ENCODE measurements at places on chromosomes 5 and 9.
A peak's percentile ranks its signal among the peaks of the same experiment; 100 is the strongest.

DNA sequence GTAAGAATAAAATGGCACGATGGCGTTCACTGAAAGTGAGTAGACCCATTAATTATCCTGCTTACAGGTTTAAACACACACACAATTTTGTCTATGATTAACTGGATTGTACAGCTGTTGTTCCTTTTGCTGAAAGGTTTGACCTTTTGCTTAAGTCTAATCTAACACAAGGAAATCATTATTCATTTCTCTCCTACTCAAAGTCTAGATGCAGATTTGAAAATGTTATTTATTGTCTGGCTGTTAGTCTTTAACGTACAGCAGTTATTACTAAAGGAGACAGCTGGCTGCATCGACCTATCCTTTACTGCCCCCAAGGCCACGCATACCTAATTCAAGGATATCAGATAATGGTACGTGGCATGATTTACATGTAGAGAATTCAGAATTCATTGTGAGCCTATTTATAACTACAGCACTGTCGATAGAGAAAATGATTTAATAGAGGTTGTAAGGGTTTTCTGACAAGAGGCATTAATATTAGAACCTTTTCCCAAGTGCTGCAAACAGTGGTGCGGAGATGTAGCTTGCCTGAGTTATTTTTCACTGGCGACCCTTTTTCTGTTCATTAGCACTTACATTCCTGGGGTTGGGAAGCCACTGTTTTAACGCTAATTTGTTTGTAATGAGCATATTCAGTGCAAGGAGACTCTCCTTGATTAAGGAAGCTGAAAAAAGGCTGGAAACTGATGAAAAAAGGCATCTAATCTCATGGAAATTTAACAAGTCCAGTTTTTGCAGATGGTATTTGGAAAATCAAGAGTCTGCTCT, 368.4 kb upstream of the GRAMD2B start:
- peak; percentile 47 for DNase-seq

GRCh38 chr5:25005431-25005830, 360.7 kb upstream of the CDH10 start:
- no peak for DNase-seq

- DNase-seq, result no peak
These were observed 198.9 kb upstream of the SLC27A6 start for GRCh38 chr5:128766406-128766805.

DNA sequence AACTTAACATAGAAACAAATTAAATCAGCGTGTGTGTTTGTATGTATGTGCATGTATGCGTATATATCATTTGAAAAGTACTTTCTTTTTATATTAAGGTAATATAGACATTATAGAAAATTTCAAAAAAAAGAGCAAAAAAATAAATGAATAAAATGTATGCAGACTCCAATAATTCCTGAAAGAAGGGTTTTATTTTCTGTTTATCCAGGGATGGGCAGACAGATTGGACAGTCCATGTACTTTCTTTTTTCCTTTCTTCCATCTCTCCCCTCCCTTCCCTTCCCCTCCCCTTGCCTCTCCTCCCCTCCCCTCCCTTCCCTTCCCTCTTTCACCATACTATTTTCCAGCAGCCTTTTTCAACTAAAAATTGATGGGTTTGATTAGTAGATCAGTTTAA, 123.8 kb downstream of the SGCD start:
- DNase-seq, result no peak

DNA sequence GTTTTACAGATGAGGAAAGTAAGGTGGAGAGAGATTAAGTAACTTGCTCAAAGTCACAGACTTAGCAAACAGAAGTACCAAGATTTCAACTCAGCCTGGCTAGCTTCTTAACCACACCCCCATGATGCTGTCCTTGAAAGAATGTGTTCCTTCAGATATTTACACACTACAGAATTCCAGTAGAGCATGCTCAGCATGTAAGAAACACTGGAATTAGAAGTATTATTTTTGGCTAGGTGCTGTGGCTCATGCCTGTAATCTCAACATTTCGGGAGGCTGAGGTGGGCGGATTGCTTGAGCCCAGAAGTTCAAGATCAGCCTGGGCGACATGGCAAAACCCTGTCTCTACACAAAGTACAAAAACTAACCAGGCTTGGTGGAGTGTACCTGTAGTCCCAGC, 142.4 kb downstream of the EDIL3 start:
- DNase-seq, result no peak

DNA sequence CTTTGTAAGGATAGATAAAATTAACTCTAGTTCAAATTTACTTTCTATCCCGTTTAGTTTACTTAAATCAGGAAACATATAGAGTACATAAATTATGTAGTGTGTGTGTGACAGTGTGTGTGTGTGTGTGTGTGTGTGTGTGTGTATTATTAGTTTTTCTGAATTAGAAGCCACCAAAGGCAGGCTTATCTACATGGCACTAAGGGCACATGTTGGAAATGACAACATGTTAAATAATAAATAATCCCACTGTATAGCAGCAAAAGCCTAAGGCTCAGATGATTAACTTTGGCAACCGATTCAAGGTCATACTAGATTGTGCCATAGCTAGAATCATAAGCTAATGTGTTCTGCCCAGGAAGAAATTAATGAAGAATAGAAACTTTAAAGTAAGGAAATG, 54.6 kb downstream of the MEGF9 start:
- DNase-seq, result no peak

DNA sequence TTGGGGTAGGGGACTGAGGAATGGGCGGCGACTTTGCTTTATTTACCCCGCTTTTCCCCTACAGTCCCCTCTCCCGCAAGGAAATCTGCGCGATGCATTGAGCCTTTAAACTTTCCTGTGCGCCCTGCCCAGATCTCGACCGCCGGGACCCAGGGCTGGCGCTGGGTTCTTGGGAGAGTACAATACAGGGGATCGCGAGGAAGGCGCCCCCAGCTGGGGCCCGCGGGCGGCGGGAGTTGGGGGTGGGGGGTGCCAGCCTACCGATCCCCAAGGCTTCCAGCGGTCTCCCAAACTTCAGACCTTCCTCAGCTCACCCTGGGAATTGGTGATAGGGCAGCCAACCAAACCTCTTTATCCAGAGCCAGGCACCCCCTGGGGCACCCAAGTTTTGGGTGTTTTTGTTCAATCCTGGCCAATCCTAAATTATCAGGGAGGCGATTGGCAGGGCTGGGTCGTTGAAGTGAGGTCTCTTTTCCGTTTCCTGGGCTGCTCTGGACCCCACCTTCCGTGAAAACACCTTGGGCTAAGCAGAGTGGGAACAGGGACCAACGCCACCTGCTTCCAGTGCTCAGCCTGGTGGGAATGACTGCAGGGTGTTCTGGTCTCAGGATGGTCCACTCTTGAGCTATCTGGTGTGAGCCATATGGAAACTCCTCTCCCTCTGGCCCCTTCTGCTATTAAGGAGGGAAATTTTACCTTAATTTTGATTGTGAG, 51.4 kb upstream of the DAB2IP start:
- peak; percentile 27 for DNase-seq

DNA sequence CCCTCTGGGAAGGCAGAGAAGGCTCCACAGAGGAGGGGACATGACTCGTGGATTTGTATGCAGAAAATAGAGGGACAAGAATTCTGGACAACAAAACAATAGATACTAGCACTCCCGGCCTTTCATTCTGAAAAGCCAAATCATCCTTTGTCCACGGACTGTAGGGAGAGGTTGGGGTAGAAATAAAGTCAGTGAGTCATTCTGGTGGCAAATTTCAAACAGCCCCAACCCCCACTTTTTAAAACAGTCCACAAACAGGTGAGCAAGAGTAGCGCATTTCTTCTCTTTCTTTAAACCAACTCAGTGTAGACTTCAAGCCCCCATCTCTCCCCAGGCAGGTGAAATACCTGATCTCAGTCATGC, 56.1 kb downstream of the PTPDC1 start:
- no peak for DNase-seq

- no peak for DNase-seq
These were observed 13.2 kb downstream of the HNRNPH1 start for GRCh38 chr5:179610109-179610902.

DNA sequence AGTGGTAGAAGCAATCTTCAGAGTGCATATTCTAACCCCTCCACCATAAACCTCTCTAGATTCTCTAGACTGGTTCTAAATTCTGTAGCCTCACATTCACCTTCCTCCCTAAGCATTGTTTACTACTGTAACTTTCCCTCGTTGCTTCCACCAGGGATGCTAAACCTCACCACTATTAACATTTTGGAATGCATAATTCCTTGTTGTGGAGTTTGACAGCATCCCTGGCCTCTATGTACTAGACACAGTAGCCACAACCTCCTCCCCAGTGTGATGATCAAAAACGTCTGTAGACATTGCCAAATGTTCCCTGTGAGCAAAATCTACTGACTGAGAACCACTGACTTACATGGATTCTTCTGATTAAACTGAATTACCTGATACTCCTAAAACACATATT, 18.6 kb downstream of the PAPPA start:
- DNase-seq, result no peak

DNA sequence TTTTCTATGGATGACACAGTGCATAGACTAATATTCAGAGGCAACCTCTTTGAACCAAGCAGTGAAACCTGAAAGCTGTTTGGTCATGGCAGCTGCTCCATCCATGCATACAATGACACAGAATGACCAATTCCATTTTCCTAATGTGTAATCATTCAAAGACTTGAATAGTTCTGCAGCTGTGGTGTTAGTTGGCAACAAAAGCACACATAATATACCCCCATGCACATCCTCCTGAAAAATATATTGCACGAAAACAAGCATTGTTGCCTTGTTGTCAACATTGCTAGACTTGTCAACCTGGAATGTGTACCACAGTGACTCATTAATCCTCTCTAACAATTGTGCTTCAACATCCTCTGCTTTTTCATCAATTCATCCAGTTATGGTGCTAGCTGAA, 71.0 kb upstream of the SEMA6A start:
- DNase-seq, result no peak

DNA sequence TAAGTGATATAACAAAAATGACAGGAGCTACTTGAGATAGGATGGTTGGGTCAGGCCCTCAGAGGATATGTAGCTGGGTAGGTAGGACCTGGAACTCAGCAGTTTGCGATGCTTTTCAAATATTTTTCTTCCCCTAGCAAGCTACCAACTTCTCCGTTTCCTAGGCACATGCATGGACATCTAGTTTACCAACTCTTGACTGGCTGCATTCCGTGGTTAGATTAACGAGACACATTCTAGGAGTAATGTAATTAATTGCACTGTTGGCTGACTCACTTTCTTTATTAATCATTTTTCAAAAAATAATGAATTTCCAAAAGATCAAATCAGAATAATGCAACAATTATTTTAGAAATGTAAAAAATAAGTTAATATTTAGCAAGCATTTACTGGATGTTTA, 95.9 kb downstream of the MACIR start:
- DNase-seq, result no peak

DNA sequence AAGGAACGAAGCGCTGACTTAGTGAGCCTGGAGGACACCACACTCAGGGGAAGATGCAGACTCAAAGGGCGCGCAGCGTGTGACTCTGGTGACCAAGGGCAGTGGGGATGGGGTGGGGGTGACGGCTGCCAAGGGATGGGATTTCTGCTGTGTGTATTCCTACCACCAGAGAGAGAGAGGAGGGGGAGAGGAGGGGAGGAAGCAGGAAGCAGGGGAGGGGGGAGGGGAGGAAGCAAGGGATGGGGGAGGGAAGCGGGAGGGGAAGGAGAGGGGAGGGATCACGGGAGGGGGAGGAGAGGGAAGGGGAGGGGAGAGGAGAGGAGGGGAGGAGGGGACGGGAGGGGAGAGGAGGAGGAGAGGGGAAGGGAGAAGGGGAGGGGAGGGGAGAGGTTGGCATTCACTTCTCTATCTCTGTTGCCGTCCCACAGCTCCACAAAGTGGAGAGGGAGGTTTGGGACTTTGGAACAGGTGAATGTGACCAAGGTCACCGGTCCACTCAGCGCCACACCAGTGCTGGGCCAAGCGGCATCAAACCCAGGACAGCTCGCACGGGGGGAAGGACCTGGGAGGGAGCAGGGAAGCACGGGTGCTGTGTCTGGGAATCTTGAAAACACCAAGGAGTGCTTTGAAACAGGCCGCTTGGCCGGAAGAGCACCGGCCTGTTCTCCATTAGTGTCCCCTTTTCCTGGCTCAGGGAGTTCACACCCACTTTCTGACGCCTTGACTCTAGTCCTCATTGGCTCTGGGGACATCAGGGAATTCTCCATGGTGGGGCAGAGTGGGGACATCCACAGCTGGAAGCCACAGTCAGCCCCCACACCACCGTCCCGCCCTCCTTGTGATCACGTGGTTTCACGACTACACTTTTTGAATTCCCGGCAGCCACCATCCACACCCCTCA, 77.4 kb downstream of the VAV2 start:
- no peak for DNase-seq

DNA sequence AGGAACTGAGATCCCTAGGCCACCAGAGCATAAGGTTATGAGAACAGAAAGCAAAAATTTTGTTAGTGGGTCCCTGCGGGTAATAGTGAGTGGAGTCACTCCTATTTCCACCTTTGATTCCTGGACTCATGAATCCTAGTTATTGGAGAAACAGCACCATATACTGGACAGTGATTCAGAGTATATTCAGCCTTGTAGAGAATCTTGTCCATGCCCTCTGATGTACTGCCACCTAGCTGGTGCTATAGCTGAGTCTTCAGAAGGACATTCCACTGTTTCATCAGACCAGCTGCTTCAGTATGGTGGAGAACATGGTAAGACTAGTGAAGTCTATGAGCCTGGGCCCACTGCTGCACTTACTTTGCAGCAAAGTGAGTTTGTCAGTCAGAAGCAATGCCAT, 25.0 kb upstream of the ITGA2 start:
- no peak for DNase-seq

DNA sequence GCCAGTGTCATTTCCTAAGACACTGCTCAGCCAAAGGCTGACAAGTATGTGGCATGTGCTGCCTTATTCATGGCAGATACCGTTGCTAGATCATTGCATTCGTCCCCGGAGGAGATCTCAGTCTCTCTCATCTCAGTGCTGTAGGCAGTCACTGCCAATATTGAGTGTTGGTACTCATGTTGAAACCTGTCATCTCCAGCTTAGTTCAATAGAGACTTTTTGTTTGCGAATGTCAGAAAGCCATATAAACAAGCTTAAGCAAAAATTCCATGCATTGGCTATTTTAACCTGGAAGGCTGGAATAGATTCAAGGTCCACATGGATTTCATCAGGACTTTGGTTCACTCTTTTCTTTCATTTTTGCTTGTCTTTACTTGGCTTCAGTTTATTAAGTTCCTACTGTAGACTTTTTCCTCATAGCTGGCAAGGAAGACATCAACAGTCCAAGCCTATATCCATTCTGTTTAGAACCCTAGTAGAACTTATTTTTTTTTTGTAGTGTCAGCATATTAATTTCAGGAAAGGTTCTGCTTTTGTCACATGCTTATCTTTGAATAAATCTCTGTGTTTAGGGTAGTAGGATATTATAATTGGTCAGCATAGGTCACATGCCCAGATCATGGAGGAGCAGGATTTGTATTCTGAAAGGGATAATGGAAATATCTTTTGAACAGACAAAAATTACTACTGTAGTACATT, 66.8 kb downstream of the FCHO2 start:
- no peak for DNase-seq

GRCh38 chr5:34008802-34009201, 952 bp upstream of the AMACR start:
- DNase-seq, result no peak

- DNase-seq, result no peak
These were observed 189.4 kb downstream of the GOLPH3 start for GRCh38 chr5:31984691-31985090.

- no peak for DNase-seq
These were observed 24.6 kb upstream of the NANS start for GRCh38 chr9:98031935-98032334.

GRCh38 chr5:160356550-160357347, 13.7 kb downstream of the C1QTNF2 start:
- no peak for DNase-seq

Data from right kidney (tissue), 9 donors.